ENCODE measurements at places on chromosomes 7 and 10.

GRCh38 chr10:75910032-75910431 is 478.6 kb downstream of the LRMDA start:
- peak; percentile 1 for DNase-seq

GRCh38 chr7:33824911-33825459 is 80.4 kb upstream of the BMPER start:
- DNase-seq: no peak

- no peak for DNase-seq
These were observed 45.4 kb upstream of the MACROH2A2 start for GRCh38 chr10:70007116-70007820.

DNA sequence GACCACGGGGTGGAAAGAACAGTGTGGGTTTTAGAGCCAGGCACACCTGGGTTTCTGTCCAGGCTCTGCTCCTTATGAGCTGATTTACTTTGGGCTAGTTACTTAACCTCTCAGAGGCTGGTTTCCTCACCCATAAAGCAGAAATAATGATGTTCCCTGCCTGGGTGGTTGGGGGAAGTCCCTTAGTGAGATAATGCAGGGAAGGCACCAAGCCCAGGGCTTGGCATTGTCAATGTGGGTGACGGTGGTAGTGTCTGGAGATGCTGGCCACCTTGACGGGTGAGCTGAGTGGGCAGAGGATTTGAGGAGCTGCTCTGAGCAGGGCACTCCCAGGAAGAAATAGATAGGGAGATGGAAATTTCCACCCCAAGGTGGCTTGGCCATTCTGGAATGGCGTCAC is 65.2 kb downstream of the SH2D4B start:
- DNase-seq: no peak

DNA sequence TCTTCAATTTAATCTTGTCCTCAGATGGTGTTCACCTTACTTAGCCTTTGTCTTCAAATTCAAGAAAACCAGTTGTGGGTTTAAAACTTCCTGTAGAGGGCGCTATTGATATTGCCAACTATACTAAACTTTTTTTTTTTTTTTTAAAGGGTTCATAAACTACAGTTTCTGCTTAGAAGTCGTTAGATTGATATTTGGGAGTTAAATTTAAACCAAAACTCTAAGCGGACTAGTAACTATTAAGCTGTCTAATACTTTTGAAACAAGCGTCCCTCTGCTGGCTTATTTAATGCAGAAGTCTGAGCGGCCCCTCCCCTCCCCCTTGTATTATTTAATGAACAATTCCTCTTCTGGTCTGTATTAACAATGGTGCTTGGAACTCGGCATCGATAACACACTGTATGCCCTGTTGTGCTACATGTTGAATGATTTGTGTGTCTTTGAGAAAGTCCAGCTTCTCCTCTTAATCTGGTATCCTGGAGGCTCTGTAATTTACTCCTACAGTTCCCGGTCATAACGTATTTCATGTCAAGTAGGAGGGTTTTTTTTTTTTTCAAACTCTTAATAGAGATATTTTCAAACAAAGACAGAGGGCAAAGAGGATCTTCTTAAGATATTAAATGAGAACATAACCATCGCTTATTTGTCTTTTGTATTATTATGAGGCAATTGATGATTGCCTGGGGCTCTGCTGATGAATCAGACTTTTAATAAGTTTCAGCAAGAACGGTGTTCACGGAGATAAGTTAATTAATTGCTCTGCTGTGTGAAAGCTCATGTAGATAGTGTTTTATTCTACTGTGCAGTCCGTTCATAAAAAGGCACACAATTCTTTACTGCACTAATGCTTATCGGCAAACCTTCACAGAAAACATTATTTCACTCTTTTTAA is 22.6 kb upstream of the CREB5 start:
- peak; percentile 26 for DNase-seq

- no peak for DNase-seq
These were observed 20.2 kb upstream of the PDGFA start for GRCh38 chr7:539731-540411.

DNA sequence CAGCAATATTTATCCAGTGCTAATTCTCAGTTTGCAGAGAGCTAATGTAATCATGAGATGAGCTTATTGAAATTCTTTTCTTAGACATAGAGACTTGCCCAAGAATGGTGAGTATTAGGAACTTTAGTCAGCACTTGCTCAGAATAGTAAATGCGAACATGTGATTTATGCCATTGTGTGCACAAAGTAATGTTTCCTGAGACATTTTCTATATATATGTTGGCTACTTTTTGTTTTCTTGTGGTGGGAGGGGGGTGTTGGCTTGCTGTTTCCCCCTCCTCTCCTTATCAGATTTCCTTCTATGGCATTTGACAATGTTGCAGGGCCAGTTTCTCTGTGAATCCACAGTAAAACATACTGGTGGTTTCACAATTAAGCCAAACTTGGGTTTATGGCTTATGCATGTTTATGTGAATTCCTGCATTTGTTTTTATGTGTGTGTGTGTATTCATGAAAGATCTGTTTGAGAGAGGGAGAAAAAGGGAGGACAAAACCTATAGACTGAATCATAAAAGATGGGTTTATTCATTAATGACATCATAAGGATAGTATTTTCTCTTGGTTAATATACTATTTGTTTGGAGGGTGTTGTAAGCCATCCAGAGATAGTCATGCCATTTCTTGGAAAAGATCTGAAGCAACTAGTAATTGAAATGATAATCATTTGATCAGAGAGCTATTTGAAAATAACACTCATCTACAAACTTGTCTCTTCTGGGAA is 36.3 kb downstream of the ARID5B start:
- DNase-seq: peak; percentile 28

DNA sequence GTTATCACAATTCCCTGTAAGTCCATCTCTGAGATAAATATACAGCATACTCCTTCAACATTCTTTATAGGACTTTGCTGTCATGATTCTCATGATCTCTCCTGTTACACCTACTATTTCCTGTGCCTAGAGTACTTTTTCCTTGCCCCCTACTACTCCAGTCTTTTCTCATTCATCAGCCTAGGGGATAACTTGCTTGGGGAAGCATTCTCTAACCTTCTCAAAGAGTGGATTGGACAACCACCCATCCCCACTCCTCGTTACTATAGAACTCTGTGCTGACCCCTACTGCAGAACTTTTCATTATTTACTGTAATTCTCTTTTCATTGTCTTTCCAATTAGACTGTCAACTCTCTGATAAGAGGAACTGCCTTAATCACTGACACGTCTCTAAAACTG is 57.4 kb upstream of the TFEC start:
- DNase-seq: no peak

GRCh38 chr7:70620333-70621055 is 511.4 kb upstream of the GALNT17 start:
- DNase-seq: no peak

DNA sequence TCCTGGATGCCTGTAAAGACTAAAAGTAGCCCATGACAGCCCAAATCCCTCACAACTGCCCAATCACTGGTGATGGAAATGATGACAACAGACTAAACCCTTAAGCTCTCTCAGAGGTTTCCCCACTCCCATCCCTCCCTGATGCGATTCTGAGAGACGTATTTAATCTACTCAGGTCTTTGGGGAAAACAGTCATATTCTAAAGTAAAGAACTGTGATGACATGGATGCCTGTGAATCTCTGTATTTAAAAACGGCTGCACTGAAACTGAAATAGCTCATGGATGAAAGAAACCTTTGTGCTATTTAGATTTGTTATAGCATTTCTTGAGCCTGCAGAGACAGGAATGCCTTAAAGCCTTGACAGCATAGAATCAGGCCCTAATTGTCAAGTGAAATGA is 28.5 kb downstream of the VPS41 start:
- no peak for DNase-seq

- DNase-seq: no peak
These were observed 70.9 kb upstream of the INHBA start for GRCh38 chr7:41773756-41774155.

- no peak for DNase-seq
These were observed 3.2 kb downstream of the INSIG1 start for GRCh38 chr7:155300641-155301452.

DNA sequence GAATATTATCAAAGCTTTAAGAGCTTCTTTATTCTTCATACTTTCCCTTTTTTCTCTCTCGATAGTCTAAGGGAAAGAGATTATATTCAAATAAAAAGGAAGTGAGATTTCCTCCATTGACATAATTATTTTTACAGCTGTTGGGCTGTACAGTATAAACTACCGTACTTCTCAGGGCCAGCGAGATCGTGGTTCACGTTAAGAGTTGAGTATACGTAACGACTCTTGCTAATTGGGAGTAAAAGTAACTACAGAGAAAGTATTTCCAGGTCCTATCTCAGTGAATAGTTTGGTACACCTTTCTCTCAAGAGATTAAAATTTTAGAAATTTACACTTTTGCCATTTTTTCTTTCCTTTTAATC is 57.8 kb downstream of the INPP5F start:
- DNase-seq: no peak

- DNase-seq: no peak
These were observed 11.1 kb downstream of the MCU start for GRCh38 chr10:72702868-72703581.

- DNase-seq: peak; percentile 98
These were observed 3.9 kb upstream of the INA start for GRCh38 chr10:103273041-103273441.

GRCh38 chr10:102542800-102543418 is 39.1 kb downstream of the SUFU start:
- DNase-seq: no peak

DNA sequence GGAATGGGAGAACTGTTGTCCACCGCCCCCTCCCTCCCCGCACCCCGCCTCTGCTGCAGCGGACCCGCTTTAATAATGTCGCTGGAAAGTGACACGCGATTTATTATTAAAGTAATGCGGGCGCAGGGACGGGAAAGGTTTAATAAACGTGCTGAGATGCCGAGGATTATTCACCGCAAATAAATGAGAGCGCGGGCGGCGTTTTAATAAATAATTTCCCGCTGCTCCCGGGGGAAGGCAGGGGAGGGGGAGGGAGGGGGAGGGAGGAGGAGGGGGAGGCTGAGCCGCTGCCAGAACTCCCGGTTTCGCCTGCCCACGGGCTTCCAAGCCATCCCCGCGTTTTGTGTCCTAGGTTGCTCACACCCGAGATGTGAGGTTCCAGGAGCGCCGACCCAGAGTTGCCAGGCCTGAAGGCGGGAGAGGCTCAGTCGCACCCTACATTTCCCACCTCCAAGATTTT is 5.1 kb downstream of the KAZALD1 start:
- DNase-seq: no peak

DNA sequence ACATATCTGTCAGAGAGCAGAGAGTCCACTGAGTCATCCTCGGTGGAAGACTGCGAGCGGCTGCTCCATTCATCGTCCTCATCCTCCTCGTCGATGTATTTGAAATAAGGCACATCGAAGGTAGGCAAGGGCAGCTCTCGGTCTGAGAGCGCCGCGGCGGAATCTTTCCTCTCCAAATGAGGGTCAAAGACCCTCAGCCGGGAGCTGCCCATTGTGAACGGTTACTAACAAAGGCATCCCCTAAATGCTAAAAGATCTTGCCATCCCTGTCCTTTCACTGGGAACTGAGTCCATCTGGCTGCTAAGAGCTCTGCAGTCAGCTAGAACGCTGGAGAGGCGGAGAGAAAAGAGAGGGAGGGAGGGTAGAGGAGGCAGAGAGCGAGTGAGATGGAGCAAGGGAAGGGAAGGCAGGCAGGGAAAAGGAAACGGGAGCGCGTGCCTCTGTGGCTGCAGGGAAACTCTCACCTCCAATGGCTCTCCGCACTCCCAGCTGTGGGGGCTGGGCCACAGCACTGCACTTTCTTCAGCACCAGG is 163.4 kb downstream of the RAPGEF5 start:
- peak; percentile 13 for DNase-seq

DNA sequence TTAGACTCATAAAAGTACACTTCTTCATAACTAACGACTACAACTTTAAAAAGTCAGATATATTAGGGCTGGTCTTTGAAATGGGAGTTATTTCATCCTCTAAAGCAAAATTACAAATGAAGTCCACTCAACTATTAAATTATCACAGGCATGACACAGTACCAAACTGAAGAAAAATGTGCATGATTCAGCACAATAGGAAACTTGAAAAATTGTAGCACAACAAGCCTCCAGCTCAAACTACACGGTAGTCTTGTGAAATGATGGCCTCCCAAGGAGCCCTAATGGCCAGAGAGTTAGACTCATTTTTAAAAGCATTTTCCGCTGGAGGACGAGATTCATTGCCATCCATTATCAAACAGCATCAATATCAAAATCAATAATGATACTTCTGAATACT is 76.4 kb downstream of the MAGI2 start:
- no peak for DNase-seq

GRCh38 chr7:42095791-42096190 is 141.2 kb downstream of the GLI3 start:
- no peak for DNase-seq

- DNase-seq: no peak
These were observed 5.9 kb upstream of the ANKRD7 start for GRCh38 chr7:118218413-118219156.

GRCh38 chr7:106178593-106179134 is 66.6 kb upstream of the SYPL1 start:
- DNase-seq: peak; percentile 27

GRCh38 chr10:13496164-13496563 is 32.6 kb downstream of the BEND7 start:
- no peak for DNase-seq

DNA sequence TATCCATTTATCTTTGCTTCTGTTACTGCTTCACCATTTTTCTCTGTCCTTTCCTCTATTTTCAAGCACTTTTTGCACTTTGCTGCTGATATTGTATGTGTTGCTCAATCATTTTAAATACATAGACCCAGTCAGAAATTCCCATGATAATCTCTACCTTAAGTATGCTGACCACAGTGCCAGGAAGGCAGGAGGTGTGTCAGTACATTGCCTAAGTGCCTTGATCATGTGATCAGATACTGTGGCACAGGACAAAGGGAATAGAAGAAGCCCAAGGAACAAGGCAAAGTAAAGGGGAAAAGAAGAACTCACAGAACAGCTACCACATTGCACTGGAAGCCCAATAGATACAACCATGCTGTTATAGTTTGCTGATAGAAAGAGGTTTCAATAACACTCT is 53.7 kb upstream of the CD36 start:
- DNase-seq: no peak

DNA sequence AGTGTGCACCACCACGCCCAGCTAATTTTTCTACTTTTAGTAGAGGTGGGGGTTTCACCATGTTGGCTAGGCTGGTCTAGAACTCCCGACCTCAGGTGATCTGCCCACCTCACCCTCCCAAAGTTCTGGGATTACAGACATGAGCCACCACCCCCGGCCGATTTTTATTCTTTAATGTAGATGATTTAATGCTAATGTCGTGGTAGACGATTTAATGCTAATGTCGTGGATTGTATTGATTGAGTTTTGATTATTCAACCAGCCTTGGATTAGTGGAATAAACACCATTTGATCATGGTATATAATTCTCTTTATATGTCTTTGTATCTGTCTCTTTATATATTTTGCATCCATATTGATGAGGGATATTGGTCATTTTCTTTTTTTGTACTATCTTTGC is 52.6 kb downstream of the OGDH start:
- DNase-seq: no peak

- no peak for DNase-seq
These were observed 65.6 kb downstream of the NAMPT start for GRCh38 chr7:106219170-106219569.

- no peak for DNase-seq
These were observed 44.4 kb downstream of the AMZ1 start for GRCh38 chr7:2732388-2732787.

- peak; percentile 55 for DNase-seq
These were observed 449.9 kb upstream of the ANKRD30A start for GRCh38 chr10:36675458-36675880.

- DNase-seq: no peak
These were observed 128.8 kb upstream of the GPR26 start for GRCh38 chr10:123537188-123537961.

GRCh38 chr10:120683454-120683853 is 167.7 kb upstream of the WDR11 start:
- DNase-seq: no peak

- no peak for DNase-seq
These were observed 2.3 kb downstream of the DPYSL4 start for GRCh38 chr10:132189016-132189415.
